ENCODE measurements at places on chromosomes 1 and 21.
A peak's percentile ranks its signal among the peaks of the same experiment; 100 is the strongest.

DNA sequence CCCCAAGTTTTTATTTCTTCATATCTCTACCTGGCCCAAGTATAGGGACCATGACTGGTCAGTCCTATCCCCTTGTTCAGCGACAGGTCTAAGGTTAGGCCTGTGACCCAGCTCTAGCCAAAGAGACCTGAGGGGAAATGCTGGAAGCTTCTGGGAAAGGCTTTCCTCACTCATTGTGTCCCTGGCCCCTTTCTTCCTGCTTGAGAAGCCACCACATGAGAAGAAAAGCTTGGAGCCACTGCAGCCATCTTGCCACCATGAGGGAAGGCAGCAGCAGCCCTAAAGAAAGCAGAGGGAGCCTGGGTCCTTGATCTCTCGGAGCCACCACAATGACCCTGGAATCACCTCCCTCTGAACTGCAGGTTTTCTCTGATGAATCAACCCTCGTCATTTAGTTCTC is 43.4 kb downstream of the ATF3 start:
- DNase-seq = no peak

GRCh38 chr1:156648951-156649350 is 7.0 kb downstream of the BCAN start:
- DNase-seq = no peak

DNA sequence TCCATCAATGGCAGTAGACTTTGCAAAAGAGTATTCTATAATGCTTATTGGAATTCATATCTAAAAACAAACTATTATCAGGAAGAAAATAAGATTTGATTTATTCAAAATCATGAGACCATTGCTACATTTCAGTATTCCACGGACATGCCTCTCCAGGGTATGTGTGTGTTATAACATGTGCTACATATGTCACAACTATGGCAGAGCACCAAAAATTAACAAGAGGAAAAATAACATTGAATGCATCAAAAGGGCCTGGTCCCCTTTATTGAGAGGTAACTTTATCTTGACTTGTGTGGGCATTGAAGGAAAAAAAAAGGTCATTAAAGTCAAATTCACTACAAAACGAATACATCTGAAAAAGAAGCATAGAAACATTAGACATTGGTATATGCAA is 22.6 kb upstream of the LRRC8B start:
- no peak for DNase-seq

GRCh38 chr1:9449110-9449627 is 90.1 kb upstream of the SLC25A33 start:
- DNase-seq = no peak

DNA sequence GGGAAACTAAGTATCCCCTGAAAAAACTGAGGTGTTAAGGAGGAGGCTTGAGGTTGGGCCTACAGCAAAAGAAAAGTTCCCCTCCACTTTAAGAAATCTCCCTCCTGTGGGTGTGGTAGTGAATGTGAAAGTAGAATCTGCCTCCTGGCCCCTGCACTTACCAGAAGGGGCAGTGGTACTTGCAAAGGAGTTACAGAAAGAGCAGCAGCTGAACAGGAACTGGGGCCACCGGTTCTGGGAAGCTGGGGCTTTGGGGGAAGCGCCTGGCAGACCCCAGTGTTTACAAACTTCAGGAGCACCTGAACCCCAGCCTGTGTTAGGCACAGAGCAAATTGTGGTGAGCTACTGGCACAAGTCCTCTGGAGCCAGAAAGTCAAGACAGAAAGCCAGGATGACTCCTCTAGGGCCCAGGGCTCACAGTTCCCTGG is 250.2 kb upstream of the FGGY start:
- no peak for DNase-seq

- DNase-seq = no peak
Observed at GRCh38 chr1:155241841-155242264, 13.4 kb downstream of the ENTREP3 start.

DNA sequence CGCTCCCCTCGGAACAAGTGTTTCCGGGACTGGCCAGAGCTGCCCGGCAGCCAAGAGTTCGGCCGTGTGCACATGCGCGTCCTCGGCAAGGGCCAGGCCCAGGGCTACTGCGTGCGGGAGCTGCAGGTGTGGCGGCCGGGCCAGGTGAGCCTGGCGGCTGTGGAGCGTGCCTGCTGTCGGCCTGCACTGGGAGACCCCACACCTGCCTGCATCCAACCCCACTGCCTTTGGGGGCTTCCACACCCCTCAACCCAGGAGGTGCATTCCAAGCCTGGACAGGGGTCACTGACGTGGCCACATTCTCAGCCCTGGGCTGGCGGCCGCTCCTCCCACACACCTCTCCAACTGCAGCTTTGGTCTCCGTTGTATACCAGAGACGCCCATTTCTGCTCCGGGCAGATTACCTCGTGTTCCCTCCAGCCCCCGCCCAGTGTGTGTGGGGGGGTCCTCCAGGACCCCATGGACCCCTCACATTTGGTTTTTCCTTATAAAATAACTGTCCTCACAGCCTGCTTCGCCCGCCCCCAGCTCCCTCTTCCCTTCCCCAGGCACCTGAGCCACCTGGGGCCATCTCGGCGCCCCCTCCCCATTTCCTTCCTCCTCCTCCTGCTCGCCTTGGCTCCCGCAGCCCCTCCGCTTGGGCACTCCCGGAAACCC is 6.1 kb downstream of the RNF223 start:
- DNase-seq = no peak

DNA sequence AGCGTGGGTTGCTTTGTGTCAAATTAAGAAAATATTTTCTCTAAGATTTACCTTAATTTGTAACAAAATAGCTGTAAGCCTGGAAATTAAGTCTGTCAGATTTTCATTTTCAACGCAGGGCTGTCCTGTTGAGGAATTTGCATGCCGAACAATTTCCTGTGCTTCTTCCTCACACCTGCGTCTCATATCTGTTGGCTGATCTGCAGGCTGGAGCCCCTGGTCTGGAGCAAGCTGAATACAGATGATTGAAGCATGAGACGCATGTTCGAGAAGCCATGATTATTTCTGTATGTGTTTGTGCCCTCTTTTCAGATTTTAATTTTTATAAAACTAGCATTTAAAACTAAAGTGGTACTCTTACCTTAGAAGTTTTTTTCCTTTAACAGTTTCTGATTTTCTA is 9.8 kb downstream of the MIXL1 start:
- DNase-seq = no peak

DNA sequence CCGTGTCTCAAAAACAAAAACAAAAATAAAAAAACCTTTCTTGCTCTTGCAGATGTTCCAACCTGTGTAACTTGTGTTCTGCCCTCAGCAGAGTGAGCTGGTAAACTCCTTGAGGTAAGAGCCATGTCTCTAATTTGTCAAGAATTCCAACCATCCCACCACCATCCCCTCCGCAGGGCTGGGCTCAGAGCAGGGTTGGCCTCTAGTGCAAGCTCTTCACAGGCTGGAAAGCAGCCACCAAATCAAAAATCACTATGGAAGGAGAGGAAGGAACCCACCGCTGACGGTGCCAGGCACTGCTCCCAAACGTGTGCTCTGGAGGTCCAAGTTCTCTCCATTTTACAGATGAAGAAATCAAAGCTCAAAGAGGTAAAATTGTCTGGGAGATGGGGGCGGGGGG is 9.4 kb downstream of the PLEKHA6 start:
- DNase-seq = no peak

- DNase-seq = no peak
Observed at GRCh38 chr1:24775916-24776315, 30.7 kb downstream of the CLIC4 start.

GRCh38 chr1:204842892-204843291 is 27.8 kb upstream of the NFASC start:
- no peak for DNase-seq

DNA sequence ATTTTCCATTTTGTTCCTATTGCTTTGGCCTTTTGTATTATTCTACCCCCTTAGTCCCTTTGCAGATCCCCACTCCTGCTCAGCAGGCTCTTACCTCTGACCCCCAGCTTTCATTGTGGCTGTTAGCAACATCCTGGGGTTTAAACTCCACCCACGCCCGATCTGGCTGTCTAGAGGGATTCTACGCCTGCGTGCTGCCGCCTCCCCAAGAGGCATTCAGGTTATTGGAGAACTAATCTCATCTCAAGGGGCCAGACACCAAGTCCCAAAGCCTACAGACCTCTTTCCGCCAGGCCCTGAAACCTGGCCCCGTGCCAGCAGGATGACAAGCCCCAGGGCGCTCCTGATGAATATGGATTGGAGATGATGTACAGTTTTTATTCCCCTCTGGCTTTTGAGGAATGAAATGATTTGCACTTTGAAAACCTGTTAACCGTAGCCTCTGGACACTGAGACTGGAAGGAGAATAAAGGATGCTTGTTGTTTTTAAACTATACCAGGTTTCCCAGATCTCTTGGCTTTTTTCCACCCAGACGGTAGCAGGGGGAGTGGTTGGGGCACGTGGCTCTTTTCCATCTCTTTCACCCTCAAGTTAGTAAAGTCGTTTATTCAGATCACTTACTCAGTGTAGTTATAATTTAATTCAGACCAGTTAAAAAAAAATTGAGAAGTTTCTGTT is 14.5 kb upstream of the IKBKE start:
- DNase-seq = peak; percentile 69

- no peak for DNase-seq
Observed at GRCh38 chr21:23950344-23950743, 1656.9 kb downstream of the MRPL39 start.

DNA sequence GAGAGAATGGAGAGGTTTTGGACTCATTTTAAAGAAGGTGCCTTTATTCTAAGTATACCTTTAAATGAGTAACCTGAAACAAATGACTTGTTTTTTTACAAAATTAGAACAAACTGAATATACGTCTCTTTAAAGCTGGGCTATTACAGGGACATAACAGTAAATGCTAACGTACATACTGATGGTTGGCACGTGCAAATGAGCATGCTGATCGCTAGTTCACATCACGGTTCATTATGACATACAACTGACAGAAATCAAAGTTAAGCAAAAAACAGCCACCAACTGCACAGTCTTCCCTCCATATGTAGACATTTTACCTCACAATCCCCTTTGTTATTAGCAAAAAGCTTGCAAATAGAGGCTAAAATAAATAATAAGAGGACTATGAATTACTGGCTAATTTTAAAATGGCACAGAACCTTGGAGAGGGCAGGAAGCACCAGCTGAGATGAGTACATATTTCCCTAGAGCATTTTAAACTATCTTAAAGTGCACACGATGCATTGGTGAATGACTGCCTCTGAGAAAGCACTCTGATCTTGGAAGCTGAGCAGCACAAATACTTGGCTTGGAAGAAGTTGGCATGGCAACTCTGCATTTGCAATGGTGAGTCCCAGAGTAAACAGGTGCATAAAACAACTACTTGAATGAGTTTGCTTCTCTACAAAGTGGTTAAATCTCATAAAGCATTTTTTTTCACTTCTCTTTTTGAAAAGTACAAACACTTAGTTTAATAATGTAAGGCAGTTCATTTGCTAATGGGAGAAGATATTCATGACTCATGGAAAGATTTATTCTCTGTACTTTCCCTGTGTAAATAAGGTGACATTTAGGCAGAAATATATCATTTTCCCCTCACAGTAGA is 204.7 kb downstream of the LHX8 start:
- no peak for DNase-seq

DNA sequence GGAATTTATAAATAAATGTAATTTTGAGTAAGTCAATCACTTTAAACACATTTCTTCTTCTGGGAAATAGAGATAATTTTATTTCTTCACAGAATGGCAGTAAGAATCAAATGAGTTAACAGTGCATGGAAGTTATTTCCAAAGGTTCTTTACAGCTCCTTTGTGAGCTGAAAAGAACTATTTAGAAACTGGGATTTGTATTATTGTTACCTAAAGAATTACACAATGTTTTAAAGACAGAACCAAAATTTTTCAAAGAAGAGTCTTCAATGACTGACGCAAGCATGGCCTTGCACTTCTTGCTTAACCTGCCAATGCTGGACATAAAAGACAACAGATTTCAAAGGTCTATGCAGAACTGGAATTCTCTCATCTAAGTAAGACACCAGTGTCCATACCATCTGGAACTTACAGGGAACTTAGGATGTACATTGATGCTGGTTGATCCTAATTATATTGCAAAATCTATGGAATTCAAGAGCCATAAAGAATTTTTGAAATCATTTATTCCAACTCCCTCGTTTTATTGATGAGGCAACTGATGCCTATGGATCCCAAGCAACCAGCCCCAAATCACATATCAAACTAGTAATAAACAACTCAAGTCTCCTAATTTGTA is 2.7 kb downstream of the COLGALT2 start:
- no peak for DNase-seq

- no peak for DNase-seq
Observed at GRCh38 chr21:42533306-42533962, 19.8 kb downstream of the SLC37A1 start.

DNA sequence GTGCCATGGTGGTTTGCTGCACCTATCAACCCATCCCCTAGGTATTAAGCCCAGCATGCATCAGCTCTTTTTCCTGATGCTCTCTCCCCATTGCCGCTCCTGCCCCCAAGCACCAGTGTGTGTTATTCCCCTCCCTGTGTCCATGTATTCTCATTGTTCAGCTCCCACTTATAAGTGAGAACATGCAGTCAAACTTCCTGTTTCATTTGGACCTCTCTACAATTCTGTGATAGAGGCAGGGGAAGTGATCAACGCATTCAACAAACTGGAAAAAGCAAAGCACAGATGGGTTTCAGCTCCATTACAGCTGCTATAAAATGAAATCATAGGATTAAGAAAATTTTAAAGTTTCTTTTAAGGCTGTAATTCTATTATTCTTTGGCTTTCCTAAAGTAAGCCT is 23.3 kb upstream of the CD55 start:
- no peak for DNase-seq

DNA sequence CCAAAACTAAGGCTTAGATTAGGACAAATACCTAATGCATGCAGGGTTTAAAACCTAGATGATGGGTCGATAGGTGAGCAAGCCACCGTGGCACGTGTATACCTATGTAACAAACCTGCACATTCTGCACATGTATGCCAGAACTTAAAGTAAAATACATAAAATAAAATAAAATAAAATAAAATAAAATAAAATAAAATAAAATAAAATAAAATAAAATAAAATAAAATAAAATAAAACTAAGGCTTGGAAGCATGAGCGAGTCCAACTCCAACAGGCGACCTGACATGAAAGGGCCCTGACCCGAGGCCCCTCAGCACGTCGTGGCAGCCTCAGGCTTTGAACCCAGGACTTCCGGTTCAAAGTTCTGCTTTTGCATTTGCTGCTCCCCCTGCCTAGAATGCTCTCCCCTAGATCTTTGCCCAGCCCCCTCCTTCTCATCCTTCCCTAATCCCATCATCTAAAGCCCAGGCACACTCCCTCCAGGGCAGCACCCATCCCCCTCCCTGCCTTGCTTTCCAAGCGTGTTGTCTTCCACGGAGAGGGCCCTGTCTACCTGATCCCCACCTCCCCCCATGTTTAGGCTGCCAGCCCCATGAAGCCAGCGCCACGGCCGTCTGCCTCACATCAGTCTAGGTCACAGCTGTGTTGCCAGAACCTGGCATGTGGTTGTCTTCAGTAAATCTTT is 64.3 kb downstream of the TAS1R2 start:
- no peak for DNase-seq

GRCh38 chr1:108601708-108602410 is 42.0 kb downstream of the EEIG2 start:
- no peak for DNase-seq

- DNase-seq = no peak
Observed at GRCh38 chr1:1066403-1067283, 7.5 kb downstream of the RNF223 start.

GRCh38 chr1:150905301-150905700 is 18.4 kb downstream of the CTXND2 start:
- DNase-seq = no peak

Measured in NCI-H1048 (cell line).